GM12864 (cell line): ENCODE measurements at places on chromosomes 1 and 21.

- no peak for DNase-seq
Measured at GRCh38 chr1:7856345-7856744, 3.5 kb upstream of the UTS2 start.

GRCh38 chr1:1914971-1915692, at the start of gene CALML6:
CALML6 (plus strand) TSS chr1:1915260; CDS start chr1:1915281, 21 bp downstream.
- DNase-seq = no peak

GRCh38 chr1:175968486-175969172, 225.2 kb upstream of the TNR start:
- no peak for DNase-seq

DNA sequence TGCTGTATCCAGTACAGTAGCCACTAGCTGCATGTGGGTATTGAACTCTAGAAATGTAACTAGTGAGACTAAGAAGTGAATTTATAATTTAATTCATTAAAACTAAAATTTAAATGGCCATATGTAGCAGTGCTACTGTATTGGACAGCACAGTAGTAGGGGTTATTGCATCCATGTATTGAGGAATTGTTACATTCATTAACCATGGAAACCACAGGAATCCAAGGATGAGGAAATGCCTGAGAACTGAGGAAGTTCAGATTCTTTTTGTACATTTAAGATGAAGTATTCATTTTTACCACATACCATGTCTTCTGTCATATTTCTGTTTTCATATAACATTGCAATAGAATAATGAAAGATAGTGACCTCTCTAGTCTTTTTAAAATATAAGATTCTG, 2.6 kb downstream of the MTF2 start:
- DNase-seq = no peak

- no peak for DNase-seq
Measured at GRCh38 chr1:184287001-184287400, 99.8 kb upstream of the C1orf21 start.

DNA sequence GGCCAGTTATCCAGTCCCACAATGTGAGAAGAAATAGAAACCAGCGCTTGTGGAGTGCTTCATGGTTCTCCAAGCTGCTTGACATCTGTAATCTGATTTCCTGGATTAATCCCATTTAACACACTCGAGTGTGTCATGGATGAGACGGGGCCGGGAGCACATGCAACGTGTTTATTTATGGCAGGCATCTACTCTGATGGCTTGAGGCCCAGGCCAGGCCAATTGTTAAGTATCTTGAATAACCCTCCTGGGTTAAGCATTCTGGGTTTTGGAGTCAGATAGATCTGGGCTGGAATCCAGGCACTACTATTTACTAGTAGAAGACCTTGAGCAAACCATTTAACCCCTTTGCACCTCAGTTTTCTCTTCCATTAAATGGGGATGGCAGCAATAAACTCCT, 37.5 kb upstream of the LAPTM5 start:
- no peak for DNase-seq
